ENCODE measurements at places on chromosomes 12 and 14.

GRCh38 chr14:67413806-67414769, 2.1 kb upstream of the PLEK2 start:
- no peak for DNase-seq

- no peak for DNase-seq
These were observed 5.0 kb downstream of the CCND2 start for GRCh38 chr12:4278329-4279197.

GRCh38 chr14:57865403-57866198, at the start of gene SLC35F4:
Gene SLC35F4, minus strand, starts transcription at chr14:57866092.
- no peak for DNase-seq

DNA sequence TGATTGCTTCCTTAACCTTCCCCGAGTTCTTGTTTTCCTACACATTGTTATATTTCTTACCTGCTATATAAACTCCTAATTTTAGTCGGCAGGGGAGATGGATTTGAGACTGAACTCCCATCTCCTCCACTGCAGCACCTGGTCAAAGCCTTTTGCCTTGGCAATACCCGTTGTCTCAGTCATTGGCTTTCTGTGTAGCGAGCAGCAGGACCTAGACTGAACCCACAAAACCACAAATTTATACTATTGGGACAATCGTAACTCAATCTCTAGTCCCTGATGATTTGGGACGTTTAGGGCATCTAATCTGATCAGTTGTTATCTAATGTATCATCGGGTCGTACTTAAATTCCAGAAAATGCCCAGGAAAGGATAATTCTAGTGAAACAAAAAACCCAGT, 37.8 kb upstream of the BAZ1A start:
- no peak for DNase-seq

GRCh38 chr14:61331992-61332657, 10.7 kb downstream of the PRKCH start:
- DNase-seq = no peak

- no peak for DNase-seq
These were observed 205.7 kb upstream of the HMGA2 start for GRCh38 chr12:65618588-65618987.

DNA sequence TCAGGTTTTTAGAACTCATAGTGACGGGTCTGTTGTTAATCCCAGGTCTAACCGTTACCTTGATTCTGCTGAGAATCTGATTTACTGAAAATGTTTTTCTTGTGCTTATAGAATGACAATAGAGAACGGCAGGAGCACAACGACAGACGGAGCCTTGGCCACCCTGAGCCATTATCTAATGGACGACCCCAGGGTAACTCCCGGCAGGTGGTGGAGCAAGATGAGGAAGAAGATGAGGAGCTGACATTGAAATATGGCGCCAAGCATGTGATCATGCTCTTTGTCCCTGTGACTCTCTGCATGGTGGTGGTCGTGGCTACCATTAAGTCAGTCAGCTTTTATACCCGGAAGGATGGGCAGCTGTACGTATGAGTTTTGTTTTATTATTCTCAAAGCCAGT, 34.4 kb downstream of the PSEN1 start:
- DNase-seq = no peak

GRCh38 chr12:132560364-132560613, 50.1 kb downstream of the LRCOL1 start:
- no peak for DNase-seq

DNA sequence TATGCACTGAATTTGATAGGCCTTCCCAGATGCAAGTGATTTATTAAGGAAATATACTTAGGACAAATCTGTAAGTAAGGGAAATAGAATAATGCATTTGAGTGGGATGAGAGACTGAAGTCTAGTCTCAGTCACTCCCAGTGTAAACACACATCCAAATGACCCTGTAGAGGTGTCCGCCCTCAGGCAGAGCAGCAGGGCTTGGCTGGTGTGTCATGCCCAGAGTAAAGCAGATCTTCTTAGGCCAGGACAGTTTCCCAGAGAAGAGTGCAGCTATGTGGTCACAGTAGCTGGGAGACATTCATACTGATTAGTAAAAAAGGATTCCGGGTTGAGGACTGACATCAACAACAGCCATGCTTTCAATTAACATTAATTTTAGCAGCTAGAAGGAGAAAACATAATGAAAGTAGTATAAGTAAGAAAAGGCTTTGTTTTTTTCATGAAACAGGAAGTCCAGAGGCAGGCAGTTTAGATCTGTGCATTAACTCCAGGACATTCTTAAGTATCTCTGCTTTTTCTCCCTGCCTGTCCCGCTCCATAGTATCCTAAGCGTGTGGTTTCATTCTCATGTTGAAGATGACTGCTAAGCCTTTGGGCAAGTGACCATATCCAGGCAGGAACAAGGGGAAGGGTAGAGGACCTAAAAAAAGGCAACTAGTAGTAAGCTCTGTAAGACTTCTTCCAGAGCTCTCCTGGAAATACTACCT, 35.7 kb downstream of the CNTN1 start:
- DNase-seq = no peak

- no peak for DNase-seq
These were observed 63.5 kb downstream of the RAD51B start for GRCh38 chr14:67882986-67883555.

Measured in activated naive CD8-positive, alpha-beta T cell treated with anti-CD3 and anti-CD28 coated beads, Interleukin-2, amount 50 U/mL, for 16 hours (primary cell).